ENCODE measurements at places on chromosomes 3 and 15.

DNA sequence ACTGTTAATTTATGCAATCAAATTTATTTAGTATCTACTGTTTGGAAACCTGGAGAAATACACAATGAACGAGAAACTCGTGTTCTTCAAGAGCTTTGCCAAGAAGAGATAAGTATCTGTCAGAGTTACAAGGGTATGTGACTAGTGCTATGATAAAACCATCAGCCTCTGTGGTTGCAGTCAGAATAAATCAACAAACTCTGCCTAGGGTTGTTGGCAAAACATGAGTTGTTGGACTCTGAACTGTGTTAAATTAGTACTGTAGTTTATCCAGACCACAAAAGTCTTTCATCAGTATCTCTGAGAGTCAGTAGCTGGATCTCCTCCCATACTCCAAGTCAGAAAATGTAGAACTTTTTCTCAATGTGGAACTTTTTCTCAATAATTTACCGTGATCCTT, 918.4 kb downstream of the NAALADL2 start:
- no peak for DNase-seq

DNA sequence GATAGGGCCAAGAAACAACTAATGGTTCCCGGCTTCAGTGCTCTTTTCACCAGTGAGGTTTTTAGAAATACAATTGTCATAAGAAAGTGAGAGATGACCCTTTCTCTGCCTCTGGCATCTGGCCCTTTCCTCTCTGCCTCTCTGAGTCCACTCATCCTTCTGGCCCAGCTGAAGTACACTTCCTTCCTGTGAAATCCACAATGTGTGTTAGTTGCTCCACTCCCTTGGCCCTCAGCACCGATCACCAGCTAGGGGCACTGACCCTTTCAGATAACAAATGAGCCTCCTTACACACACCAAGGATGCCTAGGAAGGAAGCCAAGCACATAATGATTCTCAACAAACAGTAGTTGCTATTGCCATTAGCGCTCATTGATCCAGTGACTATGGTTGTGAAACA, 2.9 kb upstream of the CAV3 start:
- DNase-seq: no peak

- DNase-seq: no peak
These were observed 43.4 kb downstream of the UMPS start for GRCh38 chr3:124773351-124774326.

- no peak for DNase-seq
These were observed 35.3 kb downstream of the HOMER2 start for GRCh38 chr15:82917249-82917648.

GRCh38 chr3:151228666-151229040, 25.6 kb upstream of the GPR171 start:
- DNase-seq: no peak

- DNase-seq: no peak
These were observed 18.2 kb upstream of the FHIT start for GRCh38 chr3:61269435-61269834.

DNA sequence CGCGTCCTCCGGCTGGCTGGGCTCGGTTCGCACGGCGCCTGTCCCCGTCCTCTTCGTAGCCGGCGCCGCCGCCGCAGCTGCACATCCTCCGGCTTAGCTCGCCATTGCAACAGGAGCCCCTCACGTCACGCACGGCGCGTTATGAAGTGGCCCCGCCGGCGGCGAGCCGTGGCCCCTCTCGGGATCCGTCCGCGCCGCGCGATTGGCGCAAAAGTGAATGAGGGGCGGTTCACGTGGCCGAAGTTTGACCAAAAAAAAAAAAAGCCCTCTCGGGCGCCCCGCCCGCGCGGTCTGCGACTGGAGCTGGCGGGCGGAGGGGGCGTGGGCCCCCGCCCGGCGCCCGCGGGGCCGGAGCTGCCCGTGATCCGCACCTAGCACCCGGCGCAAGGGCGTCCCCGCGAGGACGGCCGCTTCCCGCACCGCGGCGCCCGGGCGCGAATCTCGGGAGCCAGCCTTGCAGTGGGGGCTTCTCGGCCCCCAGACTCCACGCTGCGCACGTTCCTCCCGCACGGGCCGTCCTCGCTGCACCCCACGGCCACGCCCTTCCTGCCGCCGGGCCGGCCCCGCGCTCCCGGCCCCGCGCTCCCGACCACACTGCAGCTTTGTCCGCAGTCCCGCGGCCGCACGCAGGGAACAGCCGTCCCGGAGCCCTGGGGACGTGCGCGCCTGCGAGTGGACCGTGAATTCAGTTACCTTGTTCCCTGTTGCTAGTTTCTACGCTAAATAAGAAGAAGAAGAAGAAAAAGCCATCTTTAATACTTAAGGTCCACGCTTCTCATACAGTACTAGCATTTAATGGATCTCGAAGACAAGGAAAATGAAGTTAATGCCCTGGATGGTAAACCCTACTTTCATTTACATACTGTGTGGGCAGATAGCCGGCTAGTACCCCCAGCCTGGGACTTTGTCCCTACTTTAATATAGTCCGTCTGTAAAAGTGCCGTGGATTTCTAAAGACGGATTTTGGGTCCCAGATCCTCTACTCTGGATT, at the start of gene CHSY1:
Gene CHSY1, minus strand, starts transcription at position 219 of the 991 bp plus-strand sequence. CDS start 592 bp downstream, outside the sequence.
- no peak for DNase-seq

- DNase-seq: no peak
These were observed 285.5 kb downstream of the GABRG3 start for GRCh38 chr15:27256446-27256845.

DNA sequence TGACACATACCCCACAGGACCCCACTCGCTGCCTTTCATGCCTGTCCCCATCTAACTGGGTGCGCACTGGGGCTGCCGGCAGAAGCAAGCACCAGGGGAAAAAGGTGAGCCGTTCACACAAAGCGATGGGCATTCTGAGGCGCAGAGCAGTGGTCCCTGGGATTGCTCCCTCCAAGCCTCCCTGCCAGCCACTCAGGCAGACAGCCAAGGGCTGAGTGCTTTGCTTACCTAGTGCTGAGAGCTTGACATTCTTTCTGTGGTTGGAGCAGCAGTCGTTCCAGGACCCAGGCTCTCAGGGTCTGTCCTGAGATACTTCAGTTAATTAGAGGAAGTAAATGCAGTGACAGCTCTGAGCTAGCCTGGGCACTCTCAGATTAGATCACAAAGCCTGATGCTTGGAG, 5.7 kb downstream of the ESYT3 start:
- no peak for DNase-seq

DNA sequence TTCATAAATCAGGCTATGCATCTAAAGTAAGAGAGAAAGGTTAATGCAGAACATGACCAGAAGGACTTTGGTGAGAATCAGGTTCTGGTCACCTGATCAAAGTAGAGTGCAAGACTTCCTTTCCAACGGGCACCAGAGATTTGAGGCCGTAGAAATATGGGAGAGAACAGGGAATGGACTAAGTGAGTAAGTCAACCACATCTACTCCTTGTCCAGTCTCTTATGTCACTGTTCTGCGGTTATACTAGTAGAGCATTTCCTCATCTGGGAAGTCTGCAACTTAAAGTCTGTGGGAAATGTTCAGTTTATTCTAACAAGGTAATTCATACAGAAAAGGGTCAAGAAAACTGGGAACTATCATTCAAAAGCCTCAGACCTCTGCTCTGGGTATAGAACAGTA, 232.8 kb downstream of the CPNE4 start:
- no peak for DNase-seq

DNA sequence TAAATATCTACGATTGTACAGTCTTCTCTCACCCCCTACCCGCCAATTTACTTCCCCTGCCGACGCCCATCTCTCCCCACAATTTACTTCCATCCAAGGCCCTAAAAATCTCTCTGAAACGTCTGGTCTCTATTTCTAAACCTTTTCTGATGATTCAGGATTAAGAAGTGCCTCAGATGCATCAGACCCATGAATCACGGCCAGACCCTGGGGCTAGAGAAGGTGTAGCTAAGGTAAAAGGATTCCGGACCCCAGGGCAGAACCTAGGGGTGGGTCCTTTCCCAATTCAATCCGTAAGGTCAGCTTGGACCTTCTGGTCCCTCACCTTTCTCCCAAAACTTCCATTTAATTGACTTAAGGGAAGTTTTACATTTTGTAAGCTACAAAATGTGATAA, 46.4 kb downstream of the LRIG1 start:
- DNase-seq: no peak

DNA sequence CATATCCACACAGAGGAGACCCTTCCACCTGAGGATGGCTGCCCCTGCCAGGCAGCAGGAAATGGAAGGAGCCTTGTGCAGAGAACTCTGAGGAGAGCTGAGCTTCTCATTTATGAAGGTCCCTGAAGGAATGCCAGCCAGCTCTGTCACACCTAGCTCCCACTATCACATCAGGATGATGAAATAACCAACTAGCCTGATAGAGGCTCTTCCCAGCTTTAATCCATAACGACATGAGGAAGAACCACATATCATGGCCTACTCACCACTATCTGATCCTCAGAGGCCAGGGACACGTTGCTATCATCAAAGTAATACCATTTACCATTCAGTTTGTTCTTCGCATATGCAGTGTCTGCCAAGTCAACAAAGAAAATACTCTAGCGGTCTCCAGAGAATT, 1.5 kb upstream of the C3orf62 start:
- no peak for DNase-seq

GRCh38 chr3:46868287-46868686, 5.0 kb upstream of the MYL3 start:
- DNase-seq: no peak

DNA sequence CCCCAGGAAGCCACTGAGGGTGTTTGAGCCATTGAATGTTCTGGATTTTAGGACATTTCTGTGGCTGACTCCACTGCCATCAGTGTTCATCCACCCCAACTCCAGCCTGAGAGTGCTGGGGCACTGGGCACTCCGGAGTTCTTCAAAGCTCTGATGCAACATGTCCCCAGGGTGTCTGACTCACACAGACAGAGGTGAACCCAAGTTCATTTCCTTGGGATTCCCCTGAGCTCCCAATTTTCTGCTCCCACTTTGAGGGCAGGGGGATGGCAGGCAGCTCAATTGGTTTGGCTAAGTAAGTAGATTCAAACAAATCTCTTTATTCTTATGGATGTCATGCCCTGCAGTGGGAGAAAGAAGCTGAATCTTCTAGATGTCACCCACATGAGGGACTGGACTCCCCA, 2.2 kb downstream of the STRA6 start:
- DNase-seq: no peak

GRCh38 chr3:57112206-57112605, 51.7 kb downstream of the SPATA12 start:
- no peak for DNase-seq

GRCh38 chr3:57733790-57734189, 22.3 kb upstream of the SLMAP start:
- DNase-seq: no peak

DNA sequence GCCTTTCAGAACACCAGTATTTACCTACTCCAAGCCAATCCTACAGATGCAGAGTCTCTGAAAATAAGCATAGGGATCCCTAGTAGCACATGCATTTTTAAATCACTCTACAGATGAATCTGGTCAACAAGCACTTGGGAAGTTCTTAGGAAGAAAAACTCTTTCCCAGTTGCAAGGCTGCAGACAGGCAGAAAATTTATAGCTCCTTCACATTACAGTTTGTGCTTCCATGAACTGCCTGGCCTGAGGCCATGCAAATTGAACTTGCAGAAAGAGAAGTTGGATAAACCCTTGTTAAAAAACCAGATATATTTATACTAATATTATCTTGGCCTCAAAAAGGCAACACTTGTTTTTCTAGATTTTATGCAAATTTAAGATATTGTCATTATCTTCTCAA, 256.9 kb downstream of the EPHA3 start:
- DNase-seq: no peak

DNA sequence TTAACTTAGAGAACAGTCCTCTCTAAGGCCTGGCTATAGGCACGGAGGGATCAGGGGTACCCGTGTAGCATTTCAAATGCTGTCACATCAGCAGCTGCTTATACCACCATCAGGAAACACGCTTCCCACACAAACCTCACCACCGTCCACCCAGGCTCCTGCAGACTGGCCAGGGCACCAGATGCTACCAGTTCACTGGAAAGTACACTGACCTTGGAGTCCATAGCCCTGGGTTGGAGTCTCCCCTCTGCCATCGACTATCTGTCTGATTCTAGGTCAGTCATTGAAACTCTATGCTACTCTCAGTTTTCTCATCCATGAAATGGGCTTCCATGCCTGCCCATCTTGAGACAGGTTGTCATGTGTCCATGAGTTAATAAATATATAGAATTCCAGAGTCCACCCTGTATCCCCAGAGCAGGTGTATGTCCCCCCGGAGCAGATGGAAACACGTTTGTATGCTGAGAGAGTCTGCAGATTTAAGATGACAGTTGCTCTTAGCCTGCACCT, 156.0 kb upstream of the SMAD3 start:
- no peak for DNase-seq

- no peak for DNase-seq
These were observed 664.4 kb upstream of the CBLB start for GRCh38 chr3:106533093-106533787.

GRCh38 chr3:121431726-121432517, 113.9 kb downstream of the POLQ start:
- DNase-seq: peak; percentile 31

DNA sequence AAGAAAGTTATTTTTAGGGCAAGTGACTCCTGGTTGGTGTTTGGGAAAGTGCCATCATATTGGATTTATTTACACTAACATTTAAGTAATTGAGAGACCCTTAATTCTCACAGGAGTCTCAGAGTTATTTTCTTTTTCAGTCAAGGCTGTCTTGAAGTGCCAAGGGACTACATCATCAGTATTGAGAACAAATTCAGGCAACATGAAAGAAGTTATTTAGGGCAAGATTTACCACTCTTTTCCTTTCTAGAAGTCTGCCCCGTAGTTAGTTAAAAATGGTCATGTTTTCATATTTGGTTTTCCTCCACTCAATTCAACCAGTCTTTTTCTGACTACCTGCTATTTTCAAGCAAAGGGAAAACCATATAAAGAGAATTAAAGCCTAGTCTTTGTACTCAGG, 6.1 kb downstream of the B4GALT4 start:
- DNase-seq: no peak

DNA sequence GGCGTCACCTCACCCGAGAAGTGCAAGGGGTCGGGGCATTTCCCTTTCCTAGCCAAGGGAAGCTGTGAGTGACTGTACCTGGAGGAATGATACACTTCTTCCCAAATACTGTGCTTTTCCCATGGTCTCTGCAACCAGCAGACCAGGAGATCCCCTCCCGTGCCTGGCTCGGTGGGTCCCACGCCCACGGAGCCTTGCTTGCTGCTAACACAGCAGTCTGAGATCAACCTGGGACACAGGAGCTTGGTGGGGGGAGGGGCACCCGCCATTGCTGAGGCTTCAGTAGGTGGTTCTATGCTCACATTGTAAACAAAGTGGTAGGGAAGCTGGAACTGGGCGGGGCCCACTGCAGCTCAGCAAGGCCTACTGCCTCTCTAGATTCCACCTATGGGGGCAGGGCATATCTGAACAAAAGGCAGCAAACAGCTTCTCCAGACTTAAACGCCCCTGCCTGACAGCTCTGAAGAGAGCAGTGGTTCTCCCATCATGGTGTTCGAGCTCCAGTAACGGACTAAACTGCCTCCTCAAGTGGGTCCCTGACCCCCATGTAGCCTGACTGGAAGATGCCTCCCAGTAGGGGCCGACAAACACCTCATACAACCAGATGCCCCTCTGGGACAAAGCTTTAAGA, 31.4 kb upstream of the ABHD5 start:
- no peak for DNase-seq

GRCh38 chr3:139202226-139202958, 141.4 kb upstream of the MRPS22 start:
- peak; percentile 26 for DNase-seq

GRCh38 chr3:129809297-129809696, 84.2 kb downstream of the TMCC1 start:
- no peak for DNase-seq

- no peak for DNase-seq
These were observed 87.8 kb downstream of the KLHL25 start for GRCh38 chr15:85706779-85707518.
